Daoy (cell line): ENCODE measurements at places on chromosomes 7 and 10. TPM values are rescaled to one million over a fixed set of nuclear protein-coding genes. Genes with fewer than 3 reads are reported as not detected.

- DNase-seq, result no peak
Observed at GRCh38 chr10:43046288-43046991, 30.4 kb upstream of the RET start.

DNA sequence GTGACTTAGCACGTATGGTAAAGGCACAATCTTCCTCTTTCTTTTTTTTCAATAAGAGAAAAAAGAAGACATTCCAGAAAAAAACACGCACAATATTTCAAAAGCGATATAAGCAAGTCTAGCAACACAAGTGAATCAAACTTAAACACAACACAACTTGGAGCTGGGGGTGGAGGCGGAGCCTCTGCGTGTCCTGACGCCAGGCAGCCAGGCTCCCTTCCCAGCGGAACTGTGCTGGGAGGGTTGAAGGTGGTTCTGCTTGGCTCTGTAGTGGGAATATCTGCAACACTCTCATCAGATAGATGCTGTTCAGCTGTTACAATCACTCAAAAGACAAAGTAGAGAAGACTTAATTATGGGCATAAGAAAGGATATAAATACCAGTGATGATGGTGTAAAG lies 211.4 kb downstream of the WDR37 start:
- DNase-seq, result no peak

DNA sequence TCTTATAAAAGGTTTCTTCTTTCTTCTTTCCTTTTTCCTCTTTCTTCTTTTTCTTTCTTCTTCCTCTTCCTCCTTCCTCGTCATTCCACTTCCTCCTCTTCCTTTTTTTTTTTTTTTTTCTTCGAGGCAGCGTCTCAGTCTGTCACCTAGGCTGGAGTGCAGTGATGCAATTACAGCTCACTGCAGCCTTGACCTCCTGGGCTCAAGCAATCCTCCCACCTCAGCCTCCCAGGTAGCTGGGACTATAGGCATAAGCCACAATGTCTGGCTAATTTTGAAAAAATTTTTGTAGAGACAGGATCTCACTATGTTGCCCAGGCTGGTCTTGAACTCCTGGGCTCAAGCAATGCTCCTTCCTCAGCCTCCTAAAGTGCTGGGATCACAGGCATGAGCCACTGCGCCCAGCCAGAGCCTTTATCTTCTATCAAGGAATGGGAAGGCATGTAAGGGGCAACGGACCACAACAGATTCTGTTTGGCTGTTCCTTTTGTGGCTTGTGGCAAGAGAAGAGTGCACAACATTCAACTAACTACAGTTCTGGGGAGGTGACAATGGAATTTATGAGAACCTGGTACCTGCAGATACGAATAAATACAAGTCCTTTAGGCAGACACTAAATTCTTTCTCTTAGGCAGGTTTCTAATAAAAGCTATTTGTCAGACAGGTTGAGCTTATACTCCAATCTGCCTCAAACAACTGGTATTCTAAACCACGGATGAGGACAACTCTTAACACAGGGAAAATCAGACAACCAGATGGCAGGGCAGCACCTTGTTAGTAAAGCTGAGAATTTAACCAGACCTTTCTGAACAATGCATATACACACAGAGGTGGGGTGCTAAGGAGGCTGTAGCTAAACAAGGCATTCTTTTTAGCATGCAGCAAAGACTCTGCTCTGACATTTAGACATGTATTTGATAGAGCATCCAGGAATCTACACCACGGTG lies 100.3 kb downstream of the DOCK4 start:
- no peak for DNase-seq

DNA sequence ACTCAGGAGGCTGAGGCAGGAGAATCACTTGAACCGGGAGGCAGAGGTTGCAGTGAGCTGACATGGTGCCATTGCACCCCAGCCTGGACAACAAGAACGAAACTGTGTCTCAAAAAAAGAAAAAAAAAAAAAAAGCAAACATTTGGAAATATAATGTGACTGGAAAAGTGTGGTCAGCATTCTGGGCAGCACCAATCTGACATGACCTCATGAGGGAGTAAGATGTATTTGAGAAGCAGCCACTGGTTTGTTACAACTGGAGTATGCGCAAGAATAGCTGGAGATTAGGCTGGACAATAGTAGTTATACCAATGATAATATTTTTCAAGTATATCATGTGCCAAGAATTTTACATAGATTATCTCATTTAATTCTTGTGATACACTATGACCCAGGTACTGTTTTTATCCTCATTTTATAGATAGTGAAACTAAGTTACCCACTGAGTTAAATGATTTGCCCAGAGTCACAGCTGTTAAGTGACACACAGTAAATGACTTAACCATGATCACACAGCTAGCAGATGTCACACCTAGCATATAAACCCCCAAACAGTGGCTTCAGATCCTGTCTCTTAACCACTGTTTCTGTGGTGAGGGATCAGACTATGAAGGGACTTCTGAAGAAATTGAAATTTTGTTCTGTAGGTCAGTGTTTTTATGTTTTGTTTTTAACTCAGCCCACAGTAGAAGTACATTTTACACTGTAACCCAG lies 11.1 kb downstream of the MCU start:
- DNase-seq, result no peak

DNA sequence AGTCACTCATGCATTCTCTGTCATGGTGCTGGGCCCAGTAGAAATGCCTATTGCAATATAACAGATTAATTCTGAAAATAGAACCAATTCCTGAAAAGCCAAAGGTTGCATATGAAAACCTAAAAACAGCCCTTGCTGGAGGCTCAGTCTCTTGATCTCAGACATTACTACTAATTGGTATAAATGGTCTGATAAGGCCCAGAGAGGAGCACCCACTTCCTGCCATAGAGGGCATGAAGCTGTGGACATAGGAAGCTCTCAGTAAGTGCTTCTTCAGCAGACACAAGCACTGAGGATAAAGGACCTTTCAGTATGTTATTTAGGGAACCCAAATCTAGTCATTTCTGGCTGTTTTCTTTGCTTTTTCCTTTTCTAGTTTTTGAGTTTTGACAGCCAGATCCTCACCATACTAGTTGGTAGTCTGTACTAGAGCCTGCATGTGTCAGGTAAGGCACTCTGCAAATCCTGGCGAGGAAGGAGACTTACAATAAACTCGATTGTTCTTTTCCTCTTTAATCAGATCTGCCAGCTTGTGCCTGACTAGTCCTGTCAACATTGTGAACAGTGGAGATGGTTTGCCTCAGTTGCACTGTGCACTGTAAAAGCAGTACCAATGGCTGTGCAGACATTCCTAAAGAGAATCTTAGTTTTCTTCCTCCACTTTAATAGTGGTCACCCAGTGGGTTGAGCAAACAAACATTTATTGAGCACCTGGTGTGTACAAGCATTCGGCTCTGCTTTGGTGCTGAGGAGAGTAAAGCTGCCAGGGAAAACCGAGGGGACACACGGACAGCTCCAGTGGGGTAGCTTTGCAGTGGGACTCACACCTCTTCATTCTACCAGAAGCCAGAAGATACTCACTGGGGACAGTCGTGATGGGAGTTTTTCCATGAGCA lies 140.9 kb downstream of the CHN2 start:
- DNase-seq, result no peak

DNA sequence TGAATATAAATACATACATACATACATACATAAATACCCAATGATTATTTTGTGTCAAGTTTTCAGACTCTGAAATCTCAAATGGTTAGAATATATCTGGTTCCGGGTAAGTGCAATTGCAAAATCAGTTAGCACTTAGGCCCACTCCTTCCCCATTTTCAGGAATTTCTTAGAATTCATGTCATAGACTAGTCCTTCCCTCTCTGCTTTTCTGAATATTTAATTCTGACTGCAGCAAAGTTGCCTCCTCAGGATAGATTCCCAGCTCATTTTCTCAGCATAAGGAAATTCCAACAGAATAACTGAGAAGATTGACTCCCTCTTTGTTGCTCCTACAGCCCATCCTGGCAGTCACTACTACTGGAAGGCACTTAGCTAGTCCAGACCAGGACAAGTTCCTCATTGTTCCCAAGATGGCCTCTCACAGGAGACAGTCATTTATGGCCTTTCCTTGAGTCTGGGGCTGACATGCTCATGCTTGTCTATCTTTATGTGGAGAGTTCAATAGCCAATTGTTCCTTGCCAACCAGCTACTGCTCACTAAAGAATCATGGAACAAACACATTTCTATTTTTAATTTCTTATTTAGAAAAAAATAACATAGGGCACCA lies 142.9 kb upstream of the ITGB1 start:
- DNase-seq, result no peak

DNA sequence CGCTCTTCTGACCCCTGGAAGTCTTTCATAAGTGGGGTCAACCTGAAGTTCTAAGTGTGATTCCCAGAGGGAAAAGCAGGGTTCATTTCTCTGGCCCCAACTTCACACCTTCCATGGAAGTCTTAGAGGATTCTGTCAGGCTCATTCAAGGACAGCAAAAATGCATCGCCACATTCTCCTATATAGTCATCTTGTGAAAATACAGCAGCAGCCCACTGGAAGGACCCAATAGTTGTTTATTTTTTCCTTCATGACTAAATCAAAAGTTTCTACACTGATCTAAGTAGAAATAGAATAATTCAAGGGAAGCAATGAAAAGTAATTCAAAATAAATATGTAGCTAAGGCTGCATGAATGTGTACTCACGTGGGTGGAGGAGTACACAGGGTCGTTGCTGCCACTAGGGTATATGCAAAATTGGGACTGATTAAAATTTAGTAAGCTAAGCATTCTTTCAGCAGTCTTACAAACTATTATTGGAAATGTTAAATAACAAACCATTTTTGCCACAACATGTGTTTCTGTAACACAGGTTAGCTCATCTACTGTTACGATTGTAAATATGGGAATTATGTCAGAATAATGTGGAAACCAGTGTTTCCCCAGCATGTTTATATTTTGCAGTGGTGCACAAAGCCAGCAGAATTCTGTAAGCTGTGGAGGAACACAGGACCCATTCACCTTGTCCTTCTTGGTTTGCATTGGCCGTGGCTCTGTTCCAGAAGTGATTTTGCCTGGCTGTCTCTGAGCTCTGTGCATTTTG lies 33.5 kb downstream of the EEPD1 start:
- no peak for DNase-seq

- no peak for DNase-seq
Observed at GRCh38 chr7:69674701-69675182, 76.5 kb downstream of the AUTS2 start.

- no peak for DNase-seq
Observed at GRCh38 chr10:91930939-91931338, 7.4 kb downstream of the BTAF1 start.

- DNase-seq, result no peak
Observed at GRCh38 chr10:71995887-71996575, 31.8 kb downstream of the CHST3 start.

- no peak for DNase-seq
Observed at GRCh38 chr7:143413123-143413522, 4.5 kb upstream of the EPHA1 start.

DNA sequence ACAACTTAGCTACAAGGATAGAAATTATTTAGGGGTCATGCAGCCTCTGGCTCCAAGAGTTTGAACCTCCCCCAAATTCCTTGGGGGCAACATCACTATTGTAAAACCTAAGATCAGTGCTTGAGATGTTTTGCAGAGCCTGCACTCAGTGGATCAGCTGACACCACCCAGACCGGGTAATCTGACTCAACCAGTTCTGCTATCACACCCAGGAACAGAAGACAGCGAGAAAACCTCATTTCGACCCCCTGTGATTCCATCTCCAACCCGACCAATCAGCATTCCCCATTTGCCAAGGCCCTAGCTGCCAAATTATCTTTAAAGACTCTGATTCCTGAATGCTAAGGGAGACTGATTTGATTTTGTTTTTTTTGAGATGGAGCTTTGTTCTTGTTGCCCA lies 5.2 kb downstream of the TACR2 start:
- no peak for DNase-seq

DNA sequence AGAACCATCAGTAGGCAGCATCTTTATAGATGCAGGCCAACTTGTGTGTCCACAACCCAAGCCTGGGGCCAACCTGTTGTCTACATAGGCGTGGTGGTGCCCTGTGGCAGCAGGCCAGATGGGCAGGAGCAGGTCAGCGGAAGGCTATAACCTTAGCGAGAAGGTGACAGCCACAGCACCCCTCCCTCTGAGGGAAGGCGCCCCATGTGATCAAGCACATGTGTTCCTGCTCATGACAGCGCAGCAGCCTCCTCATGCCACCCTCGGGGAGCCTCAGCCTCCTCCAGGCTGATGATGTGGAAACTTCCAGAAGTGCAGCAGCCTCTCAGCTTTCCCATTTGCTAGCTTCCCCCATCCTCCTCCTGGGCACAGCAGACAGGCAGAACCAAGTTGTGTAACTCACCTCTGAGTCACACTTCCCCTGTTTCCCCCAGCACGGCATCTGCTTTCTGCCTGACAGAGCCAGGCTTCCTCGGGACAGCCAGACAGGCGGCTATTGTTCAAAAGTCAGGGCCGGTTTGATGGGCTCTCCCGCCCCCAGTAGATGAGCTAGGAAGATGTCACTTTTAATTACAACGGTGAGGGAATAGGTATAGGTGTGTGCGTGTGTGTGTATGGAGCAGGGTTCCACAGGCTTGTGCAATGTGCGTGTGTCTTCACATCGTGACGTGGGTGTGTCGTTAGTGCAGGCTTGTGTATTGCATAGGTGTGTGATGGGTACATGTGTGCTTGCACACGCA lies 312.0 kb upstream of the ZMIZ1 start:
- peak; percentile 92 for DNase-seq

GRCh38 chr10:13120786-13121499 lies 21.0 kb downstream of the OPTN start:
- no peak for DNase-seq

DNA sequence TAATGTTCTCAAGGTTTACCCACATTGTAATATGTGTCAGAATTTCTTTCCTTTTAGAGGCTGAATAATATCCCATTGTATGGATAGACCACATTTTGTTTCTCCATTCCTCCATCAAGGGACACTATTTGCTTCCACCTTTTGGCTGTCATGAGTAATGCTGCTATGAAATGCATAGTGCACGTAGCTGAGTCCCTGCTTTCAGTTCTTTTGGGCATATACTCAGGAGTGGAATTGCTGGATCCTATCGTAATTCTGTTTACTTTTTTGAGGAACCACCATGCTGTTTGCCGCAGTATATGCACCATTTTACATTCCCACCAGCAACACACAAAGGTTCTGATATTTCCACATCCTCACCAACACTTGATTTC lies 60.0 kb downstream of the PRF1 start:
- DNase-seq, result no peak

DNA sequence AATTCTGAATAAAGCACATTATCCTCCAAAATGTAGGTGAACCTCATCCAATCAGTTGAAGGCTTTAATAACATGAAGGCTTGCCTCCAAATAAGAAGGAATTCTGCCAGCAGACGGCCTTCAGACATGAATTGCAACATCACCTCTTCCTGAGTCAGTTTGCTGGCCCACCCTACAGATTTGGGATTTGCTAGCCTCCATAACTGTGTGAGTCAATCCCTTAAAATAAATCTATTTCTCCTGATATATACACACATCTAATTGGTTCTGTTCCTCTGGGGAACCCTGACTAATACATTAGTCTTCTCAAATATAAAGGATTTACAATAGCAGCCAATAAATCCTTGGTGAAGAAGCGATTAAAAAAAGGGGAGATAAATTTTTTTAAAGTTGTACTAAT lies 34.8 kb upstream of the OSBPL3 start:
- peak; percentile 64 for DNase-seq

- no peak for DNase-seq
Observed at GRCh38 chr10:37952926-37953325, 23.5 kb downstream of the ZNF25 start.

GRCh38 chr7:2041496-2042367 lies 191.0 kb downstream of the MAD1L1 start:
- no peak for DNase-seq

The ANKMY2 gene
- total RNA-seq, result 18.1 and 21.9 TPM in 2 replicates

The PNLIPRP2 gene
- not detected in 2 replicates for total RNA-seq

The EXOC6 gene
- 16.3 and 24.1 TPM in 2 replicates for total RNA-seq

The AGBL3 gene
- 1.6 and 3.3 TPM in 2 replicates for total RNA-seq

The ZP3 gene
- total RNA-seq, result 2.0 and 3.8 TPM in 2 replicates
